Daoy (cell line): ENCODE measurements at places on chromosomes 2 and 18. TPM values are rescaled to one million over a fixed set of nuclear protein-coding genes. Genes with fewer than 3 reads are reported as not detected.

The ASB18 gene
- not detected in 2 replicates for total RNA-seq

The SH3RF3 gene
- total RNA-seq: 3.0 and 3.3 TPM in 2 replicates

The SP140 gene
- 0.11 TPM in 1 of 2 replicates, not detected in the other for total RNA-seq

The WNT6 gene
- total RNA-seq: 0.23 TPM in 1 of 2 replicates, not detected in the other

The PPP1R1C gene
- total RNA-seq: 1.7 and 1.9 TPM in 2 replicates

The CRYBA2 gene
- total RNA-seq: 2.2 and 4.3 TPM in 2 replicates

The TGIF1 gene
- total RNA-seq: 48.0 and 83.6 TPM in 2 replicates

The GPR45 gene
- not detected in 2 replicates for total RNA-seq

The CCDC68 gene
- total RNA-seq: 0.18 and 3.5 TPM in 2 replicates

The NR4A2 gene
- total RNA-seq: 0.06 TPM in 1 of 2 replicates, not detected in the other

- DNase-seq: peak; percentile 54
Measured at GRCh38 chr2:108988796-108989713, at the start of gene EDAR. Gene EDAR (minus strand): TSS chr2:108989220. CDS start chr2:108931014, 58,206 bp downstream.

- DNase-seq: no peak
Measured at GRCh38 chr2:101036562-101036961, 34.5 kb downstream of the RPL31 start.

DNA sequence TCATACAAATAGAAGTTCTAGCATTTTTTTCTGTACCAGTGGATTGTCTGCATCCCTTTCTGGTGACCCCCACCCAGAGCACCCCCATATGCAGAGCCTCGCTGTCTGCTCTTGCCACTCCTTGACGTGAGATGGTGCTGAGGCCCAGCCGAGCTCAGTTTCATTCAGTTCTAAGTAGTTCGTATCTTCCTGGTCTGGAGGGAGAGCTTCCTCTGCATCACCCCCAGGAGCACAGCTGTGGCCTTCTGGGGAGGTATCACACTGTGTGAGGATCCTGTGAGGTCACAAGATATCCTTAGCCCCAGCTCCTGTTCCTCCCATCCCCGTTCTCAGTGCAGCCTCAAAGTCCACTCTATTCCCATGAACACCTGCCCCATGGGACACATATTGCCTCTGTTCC, 132.7 kb downstream of the PTGR3 start:
- no peak for DNase-seq

DNA sequence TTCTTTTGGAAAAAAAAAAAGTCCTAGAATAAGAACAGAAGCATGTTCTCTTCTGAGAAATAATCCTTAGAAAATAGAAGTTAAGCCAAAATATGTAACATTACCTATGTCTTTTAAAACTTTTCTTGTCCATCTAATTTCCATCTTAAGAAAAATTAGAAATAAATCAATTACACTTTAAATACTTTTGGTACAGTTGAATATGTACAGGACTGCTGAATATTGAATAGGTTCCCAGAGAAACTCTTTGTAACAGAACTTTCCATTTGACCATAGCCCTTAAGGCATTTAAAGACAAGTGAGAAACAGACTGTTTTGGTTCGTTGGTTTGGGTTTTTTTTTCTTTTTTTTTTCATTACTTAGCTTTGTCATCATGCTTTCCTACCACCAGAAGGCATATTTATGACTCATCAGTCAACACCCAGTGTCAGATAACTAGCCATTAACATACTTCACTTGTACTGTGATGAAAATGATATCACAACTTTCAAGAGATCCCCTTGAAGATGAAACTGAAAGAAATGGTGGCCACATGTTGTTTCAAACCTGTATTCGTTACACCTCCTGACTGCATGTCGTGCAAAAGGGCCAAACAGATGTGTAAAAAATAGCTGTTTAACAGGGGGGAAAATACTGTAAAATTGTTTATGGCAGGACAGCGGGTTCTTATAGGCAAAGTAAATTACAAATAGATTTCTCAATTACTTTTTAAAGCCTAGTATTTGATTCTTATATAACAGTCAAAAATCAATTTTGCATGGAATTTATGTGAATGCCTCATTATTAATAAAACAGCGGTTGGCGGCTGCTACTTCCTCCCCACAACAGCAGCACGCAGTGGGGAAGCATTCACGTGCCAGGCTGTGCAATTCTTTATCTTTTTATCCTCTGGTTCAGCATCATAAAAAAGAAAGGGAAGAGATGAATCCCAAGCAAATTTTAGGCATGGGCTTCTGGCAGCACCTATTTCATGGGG, 280.7 kb upstream of the HNRNPA3 start:
- DNase-seq: peak; percentile 79

DNA sequence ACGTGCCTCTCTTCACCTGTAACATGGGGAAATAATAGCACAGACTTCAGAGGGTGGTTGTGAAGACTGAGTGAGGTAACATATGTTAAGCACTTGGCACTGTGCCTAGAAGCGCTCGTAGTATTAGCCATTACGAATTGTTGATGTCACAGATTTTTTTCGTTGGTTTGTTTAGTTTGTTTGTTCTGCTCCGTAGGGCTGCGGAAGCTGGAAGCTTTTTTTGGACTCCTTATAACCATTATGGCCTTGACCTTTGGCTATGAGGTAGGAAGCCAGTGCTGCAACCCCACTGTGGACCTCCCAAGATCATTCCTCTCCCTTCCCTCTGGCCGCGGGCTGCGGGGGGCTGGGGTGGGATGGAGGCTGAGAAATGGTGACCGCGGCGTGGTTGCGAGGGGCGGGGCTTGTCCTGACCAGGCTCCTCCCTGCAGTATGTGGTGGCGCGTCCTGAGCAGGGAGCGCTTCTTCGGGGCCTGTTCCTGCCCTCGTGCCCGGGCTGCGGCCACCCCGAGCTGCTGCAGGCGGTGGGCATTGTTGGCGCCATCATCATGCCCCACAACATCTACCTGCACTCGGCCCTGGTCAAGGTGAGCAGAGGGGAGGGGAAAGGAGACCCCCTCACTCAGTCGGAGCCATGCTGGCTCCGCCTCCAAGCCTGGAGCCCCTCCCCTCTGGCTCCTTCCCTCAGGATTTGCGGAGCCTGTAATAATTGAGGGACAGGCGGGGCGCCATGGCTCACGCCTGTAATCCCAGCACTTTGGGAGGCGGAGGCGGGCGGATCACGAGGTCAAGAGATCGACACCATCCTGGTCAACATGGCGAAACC, 5.5 kb downstream of the SLC11A1 start:
- no peak for DNase-seq

- DNase-seq: no peak
Measured at GRCh38 chr2:163081754-163082153, 243.2 kb upstream of the KCNH7 start.

GRCh38 chr2:126272401-126272800, 383.6 kb upstream of the GYPC start:
- DNase-seq: no peak

GRCh38 chr18:38413193-38413592, 847.6 kb upstream of the CELF4 start:
- DNase-seq: no peak

GRCh38 chr2:163463411-163463810, 272.4 kb downstream of the FIGN start:
- DNase-seq: no peak

DNA sequence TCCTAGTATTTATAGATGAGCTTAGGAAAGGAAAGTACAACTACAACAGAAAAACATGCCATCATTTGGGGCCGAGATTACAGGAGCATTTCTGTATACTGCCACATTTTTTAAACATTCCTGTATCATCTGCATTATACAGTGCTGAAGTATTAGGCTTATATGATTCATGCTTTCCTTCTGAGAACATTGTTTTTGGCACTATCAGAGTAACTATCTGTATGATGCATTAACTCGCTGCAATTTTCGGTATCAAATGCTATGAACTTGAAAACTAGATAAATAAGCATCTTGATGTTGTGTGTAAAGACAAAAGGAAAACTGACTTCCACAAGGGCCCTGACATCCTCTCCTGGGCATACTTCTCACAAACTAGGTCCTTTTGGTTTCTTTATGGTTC, 102.0 kb downstream of the RIT2 start:
- DNase-seq: no peak

DNA sequence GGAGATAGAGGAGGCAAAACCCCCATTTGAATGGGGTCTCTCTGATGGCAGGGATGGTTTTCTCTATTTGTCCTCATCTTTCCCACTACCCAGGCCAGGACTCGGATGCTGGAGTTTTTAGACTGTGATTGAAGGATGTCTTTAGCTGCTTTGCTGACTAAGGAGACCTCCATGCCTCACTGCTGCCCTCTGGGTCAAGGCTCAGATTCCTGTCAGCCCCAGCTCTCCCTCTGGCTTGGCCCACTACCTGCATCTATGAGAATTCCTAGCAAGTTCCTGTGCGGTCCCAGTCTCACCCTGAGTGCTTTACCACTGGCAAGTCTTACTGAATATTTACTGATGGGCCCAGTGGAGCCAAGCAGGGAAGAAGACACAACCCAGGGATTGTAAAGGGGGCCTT, 184.0 kb downstream of the CELF4 start:
- DNase-seq: no peak

GRCh38 chr18:75211002-75211621, 515 bp downstream of the TSHZ1 start:
- peak; percentile 15 for DNase-seq

DNA sequence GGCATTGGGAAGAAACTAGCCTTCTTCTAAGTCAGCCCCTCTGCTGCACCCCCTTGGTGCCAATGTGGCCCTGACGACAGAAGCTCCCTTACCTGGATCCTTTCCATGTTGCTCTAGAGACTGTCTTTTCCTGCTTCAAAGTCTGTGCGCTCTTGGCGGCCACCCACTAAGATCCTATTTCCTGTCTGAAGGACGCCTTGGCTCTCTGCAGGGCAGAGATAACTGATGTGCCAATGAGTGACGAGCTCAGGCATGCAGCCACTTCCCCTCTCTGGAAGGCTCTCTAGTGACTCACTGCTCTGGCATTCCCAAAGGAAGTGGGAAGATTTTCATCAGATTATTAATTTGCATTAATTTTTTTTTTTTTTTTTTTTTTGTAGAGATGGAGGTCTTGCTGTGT, 273.5 kb downstream of the CDH20 start:
- DNase-seq: peak; percentile 94

DNA sequence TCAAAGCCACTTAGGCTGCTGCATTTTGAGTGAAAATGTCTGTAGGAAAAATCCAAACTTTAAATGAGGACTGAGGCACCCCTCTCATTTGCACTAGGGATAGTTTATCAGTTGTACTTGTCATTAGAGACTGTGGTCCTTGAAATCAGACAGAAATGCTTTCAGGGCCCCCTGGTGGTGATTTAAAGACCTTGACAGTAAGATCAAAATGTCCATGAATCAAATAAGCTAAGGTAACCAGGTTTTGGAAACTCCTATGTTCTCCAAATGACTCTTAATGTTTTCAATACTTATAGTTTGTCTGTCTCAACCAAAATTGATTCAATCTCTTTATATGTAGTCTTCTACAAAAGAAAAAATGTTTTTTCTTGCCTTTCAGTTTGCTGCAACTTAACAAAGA, 28.8 kb upstream of the DDX18 start:
- DNase-seq: peak; percentile 9

DNA sequence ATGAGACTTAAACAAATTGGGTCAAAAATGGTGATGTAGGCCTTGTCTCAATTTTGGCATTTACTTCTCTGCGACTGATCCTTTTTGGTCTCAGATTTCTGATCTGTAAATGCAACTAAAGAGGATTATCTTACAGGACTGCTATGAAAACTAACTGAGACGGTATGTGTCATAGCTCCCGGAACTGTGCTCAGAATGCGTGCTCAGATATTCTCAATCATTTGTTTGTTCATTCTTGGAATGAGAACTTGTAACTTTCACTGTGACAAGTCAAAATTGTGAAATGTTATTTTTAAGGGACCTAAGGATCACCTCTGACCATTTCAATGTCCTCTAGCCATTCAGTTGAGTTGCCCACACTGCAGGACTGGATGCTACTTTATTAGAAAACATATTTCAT, 498.2 kb upstream of the PIK3C3 start:
- DNase-seq: no peak

GRCh38 chr18:14945984-14946383, 198.0 kb downstream of the ANKRD30B start:
- peak; percentile 33 for DNase-seq

- DNase-seq: no peak
Measured at GRCh38 chr2:207115715-207116364, 49.9 kb downstream of the KLF7 start.

- no peak for DNase-seq
Measured at GRCh38 chr2:102297891-102298290, 13.5 kb upstream of the IL1RL1 start.

GRCh38 chr18:49276680-49277079, 183.8 kb downstream of the DYM start:
- no peak for DNase-seq

- DNase-seq: no peak
Measured at GRCh38 chr2:194826241-194826640, 830.8 kb upstream of the SLC39A10 start.

GRCh38 chr2:149164827-149165226, 126.3 kb downstream of the LYPD6B start:
- DNase-seq: no peak

- DNase-seq: no peak
Measured at GRCh38 chr2:56757884-56758545, 574.2 kb downstream of the CCDC85A start.

DNA sequence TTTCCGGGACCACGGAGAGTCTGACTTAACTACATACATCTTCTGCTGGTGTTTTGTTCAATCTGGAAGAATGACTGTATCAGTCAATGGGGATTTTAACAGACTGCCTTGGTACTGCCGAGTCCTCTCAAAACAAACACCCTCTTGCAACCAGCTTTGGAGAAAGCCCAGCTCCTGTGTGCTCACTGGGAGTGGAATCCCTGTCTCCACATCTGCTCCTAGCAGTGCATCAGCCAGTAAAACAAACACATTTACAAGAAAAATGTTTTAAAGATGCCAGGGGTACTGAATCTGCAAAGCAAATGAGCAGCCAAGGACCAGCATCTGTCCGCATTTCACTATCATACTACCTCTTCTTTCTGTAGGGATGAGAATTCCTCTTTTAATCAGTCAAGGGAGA, 23.1 kb downstream of the ICOS start:
- DNase-seq: no peak

DNA sequence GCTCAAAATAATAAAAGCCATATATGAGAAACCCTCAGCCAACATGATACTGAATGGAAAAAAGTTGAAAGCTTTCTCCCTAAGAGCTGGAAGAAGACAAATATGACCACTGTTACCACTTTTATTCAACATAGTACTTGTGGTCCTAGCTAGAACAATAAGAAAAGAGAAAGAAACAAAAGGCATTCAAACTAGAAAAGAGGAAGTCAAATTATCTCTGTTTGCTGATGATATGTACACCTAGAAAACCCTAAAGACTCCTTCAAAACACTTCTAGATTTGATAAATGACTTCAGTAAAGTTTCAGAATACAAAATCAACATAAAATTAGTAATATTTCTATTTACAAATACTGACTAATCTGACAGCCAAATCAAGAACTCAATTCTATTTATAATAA, 328.8 kb upstream of the GCFC2 start:
- no peak for DNase-seq
